ENCODE measurements at places on chromosomes 1 and 21. TPM values are rescaled to one million over a fixed set of nuclear protein-coding genes. Genes with fewer than 3 reads are reported as not detected.

TCHH gene
- not detected for total RNA-seq

MAN1C1 gene
- total RNA-seq: 5.3 TPM

HMCN1 gene
- 14.9 TPM for total RNA-seq

KRTAP19-1 gene
- not detected for total RNA-seq

DNA sequence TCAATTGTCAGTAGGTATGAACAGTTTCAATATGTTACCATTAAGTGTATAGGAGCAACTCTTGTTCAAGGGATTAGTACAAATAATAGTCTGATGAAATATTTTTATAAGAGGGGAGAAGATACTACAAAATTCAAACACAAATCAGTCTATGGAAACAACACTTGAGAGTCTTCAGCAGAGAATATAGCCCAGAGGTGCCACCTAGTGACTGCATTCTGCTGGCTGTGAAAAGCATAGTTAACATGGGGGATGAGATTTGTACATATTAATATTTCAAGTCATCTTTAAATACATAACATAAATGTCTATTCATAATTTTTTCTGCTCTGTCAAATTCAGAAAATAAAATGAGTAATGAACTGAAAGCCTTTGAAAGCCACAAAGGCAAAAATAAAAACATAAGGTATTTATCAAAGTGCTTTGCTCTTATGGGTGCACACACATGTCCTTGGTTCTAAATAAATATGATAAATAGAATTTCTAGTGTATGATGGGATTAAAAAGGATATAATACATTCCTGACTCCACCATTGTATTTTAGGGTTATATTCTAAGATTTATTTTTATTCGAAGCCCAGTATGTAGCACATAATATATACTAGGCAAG lies 440.9 kb upstream of the ZRANB2 start:
- peak; percentile 76 for DNase-seq

DNA sequence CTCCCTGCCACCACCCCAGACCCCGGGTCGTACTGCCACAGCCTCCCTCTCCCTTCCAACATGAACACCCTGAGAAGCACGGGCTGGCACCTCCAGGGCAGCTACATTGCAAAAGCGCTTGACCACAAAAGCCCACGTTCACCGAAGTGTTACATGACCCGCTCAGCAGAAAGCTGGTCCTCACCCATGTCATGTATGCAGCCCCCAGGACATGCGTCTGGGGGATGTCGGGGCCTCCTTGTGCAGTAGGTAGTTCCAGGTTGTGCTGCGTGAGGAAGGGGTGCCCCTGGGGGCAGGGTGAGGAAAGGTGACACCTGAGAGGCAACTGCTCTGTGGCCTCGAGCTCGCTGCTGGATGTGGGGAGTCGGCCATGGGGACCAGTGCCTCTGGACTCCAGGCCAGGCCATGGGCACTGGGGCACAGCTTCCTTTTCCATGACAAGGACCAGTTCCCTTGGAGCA lies 102.0 kb upstream of the C1orf174 start:
- DNase-seq: no peak

GRCh38 chr1:17558954-17559614 lies 19.6 kb downstream of the ARHGEF10L start:
- DNase-seq: no peak

- DNase-seq: no peak
These were observed 10.4 kb downstream of the KDM4A start for GRCh38 chr1:43660355-43660754.

DNA sequence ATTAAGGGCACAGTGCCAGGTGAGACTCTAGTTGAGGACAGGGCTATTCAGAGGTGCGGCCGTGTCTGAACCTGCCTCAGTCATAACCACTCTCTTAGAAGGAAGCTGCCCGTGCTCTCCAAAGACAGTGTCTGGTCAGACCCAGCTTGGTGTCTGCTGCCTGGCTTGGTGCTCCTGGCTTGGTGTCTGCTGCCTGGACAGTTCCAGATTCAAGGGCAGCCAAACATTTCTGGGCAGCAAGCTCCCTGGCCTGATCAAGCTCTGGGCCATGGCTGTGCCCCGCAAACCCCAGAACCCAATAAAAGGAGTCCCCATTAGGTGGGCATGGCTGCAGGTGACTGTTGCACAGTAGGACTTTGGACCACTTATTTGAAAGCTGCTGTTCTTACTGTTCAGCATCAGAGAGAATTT lies 27.7 kb downstream of the NEK2 start:
- no peak for DNase-seq

DNA sequence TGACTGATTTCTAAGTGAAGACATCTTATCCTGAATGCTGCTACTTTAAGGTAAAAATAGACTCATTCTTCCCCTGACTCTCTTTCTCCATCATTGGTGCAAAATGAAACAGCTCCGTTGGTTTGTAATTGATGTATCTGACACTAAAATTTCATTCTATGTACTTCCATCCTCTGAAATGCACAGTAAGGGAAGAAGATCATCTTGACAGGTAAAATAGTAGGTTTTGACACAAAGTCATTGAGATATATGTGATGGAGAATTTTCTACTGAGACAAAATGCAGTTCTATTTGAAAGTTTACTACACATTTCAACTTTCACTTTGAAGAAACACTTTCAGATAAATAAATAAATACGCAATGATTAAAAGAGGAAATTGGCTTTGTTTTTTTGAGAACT lies 348.9 kb downstream of the SMYD3 start:
- no peak for DNase-seq

- peak; percentile 26 for DNase-seq
These were observed 9.7 kb upstream of the IGFN1 start for GRCh38 chr1:201180901-201181300.

- DNase-seq: no peak
These were observed 72.4 kb downstream of the ADARB1 start for GRCh38 chr21:45146801-45147200.

DNA sequence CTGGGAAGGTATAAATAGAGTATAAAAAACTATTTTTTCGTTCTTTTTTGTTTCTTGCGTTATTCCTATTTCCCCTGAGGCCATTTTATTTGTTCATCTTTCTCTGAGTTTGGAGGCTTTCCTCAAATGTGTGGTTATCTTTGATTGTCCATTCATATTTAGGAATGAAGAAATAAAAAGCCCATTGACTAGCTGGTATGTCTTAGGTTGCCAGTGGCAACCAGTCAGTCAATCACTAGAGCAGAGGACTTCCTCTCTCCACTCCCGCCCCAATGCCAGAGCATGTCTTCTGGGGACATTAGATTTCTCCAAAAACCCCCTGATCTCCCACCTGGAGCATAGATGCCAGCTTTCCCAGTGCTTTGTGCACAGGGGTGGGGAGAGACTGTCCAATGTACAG lies 20.7 kb upstream of the FOXE3 start:
- no peak for DNase-seq

GRCh38 chr1:31739346-31739745 lies 24.8 kb downstream of the ADGRB2 start:
- DNase-seq: no peak

GRCh38 chr1:208808301-208808700 lies 564.1 kb upstream of the PLXNA2 start:
- no peak for DNase-seq

GRCh38 chr1:940107-941014 lies 16.6 kb downstream of the SAMD11 start:
- DNase-seq: no peak

Measured in G401 (cell line).